ENCODE measurements at places on chromosomes 7 and 10. TPM values are rescaled to one million over a fixed set of nuclear protein-coding genes. Genes with fewer than 3 reads are reported as not detected.

GRCh38 chr10:91672021-91672608 lies 39.2 kb upstream of the PPP1R3C start:
- no peak for DNase-seq

DNA sequence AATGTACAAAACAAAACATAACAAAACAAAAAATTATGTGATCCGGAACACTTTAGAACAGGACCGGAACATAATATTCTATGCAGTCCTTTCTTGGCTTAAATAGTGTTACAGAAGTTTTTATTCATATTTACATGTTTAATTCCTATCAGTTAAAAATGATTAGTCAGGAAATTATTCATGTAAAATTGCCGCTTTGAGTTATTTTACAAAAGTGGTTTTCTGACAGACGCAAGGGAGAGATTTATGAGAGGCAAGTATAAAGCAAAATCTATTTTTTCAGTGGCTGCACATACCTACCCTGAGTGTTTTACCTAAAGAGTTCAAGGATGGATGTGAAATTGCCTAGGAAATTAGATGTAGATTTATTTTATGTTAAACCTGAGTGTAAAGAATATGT lies 230.7 kb upstream of the DKK1 start:
- no peak for DNase-seq

Gene PKD1L1
- 0.20 TPM for total RNA-seq

Gene CUEDC2
- total RNA-seq, result 25.6 TPM

Gene HTR5A
- not detected for total RNA-seq
